ENCODE measurements at places on chromosomes 11 and 22. TPM values are rescaled to one million over a fixed set of nuclear protein-coding genes. Genes with fewer than 3 reads are reported as not detected.

NLRP6 gene
- polyA plus RNA-seq = 0.02 TPM

CBLIF gene
- not detected for polyA plus RNA-seq

- no peak for DNase-seq
Measured at GRCh38 chr11:130819625-130820024, 96.7 kb downstream of the SNX19 start.

DNA sequence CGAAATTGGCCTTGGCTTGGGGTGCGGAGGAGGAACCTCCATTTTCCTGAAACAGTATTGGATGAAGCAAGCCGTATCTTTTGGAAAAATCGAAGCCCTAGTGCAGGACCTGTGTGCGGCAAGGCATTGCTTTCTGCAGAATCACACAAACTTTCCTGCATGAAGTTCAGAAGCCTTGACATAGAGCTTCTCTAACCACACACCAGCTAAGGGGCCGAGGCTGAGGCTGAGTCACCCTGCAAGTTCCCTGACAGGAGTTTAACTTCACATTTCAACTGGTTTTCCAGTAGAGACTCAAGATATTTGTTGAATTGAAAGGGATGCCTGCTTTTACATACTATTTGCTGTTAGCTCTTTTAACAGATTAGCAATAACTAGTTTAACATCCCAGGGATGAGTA is 67.8 kb downstream of the TCF20 start:
- no peak for DNase-seq

GRCh38 chr11:65885808-65886536 is 2.3 kb downstream of the FIBP start:
- peak; percentile 31 for DNase-seq

- DNase-seq = no peak
Measured at GRCh38 chr11:20213790-20214189, 53.5 kb upstream of the DBX1 start.

- DNase-seq = no peak
Measured at GRCh38 chr22:41951898-41952474, at the start of gene SMIM45. Gene SMIM45 (plus strand): TSS chr22:41952150.
